Activated T-helper 1 cell treated with anti-CD3 and anti-CD28 coated beads, Interleukin-12 subunit alpha, Interleukin-12 subunit beta, Interleukin-2, Interleukin-4 antibody, amounts not matched to agents 30 ng/mL and 10 ng/mL and 1 ng/mL, durations not matched to agents 14 hours and 24 hours and 36 hours (primary cell): ENCODE measurements at places on chromosomes 12 and 14. TPM values are rescaled to one million over a fixed set of nuclear protein-coding genes. Genes with fewer than 3 reads are reported as not detected.

- no peak for DNase-seq
Measured at GRCh38 chr14:104202259-104203070, 64.1 kb downstream of the KIF26A start.

The PLD4 gene
- 0.10 and 0.21 TPM in 2 replicates for total RNA-seq

The TRMT5 gene
- 17.4 and 19.2 TPM in 2 replicates for total RNA-seq

The ACRBP gene
- 0.83 and 1.0 TPM in 2 replicates for total RNA-seq

DNA sequence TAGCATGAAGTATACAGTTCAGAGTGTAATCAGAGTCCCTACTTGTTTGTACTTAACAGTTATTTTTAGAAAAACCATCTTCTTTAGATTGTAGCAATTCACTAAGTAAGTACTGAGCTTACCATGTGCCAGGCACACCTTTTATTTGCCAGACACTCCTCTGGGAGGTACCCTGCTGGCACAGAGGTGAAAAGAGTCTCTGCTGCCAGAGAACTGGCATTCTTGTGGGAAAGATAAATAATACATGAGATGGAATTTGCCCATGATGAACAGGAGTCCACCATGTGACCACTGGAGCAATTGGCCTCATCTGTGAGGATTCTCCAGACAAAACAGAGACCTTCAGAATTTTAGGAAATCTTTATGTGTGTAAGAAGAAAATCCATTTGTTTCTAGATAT lies 199.3 kb upstream of the SLC16A7 start:
- no peak for DNase-seq

- no peak for DNase-seq
Measured at GRCh38 chr12:39830171-39830570, 210.6 kb upstream of the ABCD2 start.

The LUM gene
- total RNA-seq = not detected in 2 replicates

DNA sequence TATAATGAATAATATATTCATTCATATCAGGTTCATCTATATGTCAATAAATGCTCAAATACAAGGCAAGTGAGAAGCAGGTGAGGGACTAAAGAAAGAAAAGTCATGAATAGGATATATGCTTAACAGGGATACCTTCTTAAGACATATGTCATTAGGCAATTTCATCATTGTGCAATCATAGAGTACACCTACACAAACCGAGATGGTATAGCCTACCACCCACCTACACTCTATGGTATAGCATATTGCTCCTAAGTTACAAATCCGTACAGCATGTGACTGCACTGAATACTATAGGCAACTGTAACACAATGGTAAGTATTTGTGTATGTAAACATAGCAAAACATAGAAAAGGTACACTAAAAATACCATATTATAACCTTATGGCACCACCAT lies 39.0 kb downstream of the KANSL2 start:
- no peak for DNase-seq

The GALNT8 gene
- 0.39 and 2.1 TPM in 2 replicates for total RNA-seq

- peak; percentile 71 for DNase-seq
Measured at GRCh38 chr12:54216797-54217661, 28.2 kb upstream of the SMUG1 start.

DNA sequence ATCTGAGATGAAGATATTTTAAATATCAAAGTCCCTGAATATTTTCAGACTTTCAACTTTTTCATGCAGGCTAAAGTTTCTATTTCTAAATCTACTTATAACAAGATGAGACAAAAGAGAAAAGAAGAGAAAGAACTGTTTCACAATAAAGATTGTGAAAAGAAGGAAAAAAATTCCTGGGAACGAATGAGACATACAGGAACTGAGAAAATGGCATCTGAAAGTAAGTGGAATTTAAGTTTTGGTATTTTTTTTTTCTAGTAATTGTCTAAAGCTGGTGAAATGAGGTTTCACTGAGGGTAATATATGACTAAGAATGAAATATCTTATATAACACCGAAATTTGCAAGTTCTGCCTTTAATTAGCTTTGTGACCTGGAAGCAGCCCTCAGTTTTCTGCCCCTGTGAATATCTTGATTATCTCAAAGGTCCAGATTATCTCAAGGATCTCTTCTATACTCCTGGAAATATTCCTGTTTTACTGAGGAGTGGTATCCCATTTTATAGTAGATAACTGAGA lies 55.7 kb upstream of the PRPF39 start:
- DNase-seq = no peak

The PCED1B gene
- total RNA-seq = 50.8 and 55.5 TPM in 2 replicates

- DNase-seq = no peak
Measured at GRCh38 chr14:68278576-68279436, 459.2 kb downstream of the RAD51B start.
